T-helper 2 cell treated with Interferon-gamma antibody and Interleukin-4, amounts not matched to agents 100 ng/mL and 5 ng/mL, for 36 hours (primary cell): ENCODE measurements at places on chromosomes 7 and 10. TPM values are rescaled to one million over a fixed set of nuclear protein-coding genes. Genes with fewer than 3 reads are reported as not detected.

The ORC5 gene
- 24.8 and 25.4 TPM in 2 replicates for total RNA-seq

The SVIL gene
- 15.6 and 18.3 TPM in 2 replicates for total RNA-seq

The C10orf53 gene
- not detected in 2 replicates for total RNA-seq

The RNF148 gene
- not detected in 2 replicates for total RNA-seq

The MYL10 gene
- total RNA-seq = not detected in 2 replicates

The KCP gene
- 0.09 TPM in 2 replicates for total RNA-seq
